ENCODE measurements at places on chromosomes 2 and 18.

DNA sequence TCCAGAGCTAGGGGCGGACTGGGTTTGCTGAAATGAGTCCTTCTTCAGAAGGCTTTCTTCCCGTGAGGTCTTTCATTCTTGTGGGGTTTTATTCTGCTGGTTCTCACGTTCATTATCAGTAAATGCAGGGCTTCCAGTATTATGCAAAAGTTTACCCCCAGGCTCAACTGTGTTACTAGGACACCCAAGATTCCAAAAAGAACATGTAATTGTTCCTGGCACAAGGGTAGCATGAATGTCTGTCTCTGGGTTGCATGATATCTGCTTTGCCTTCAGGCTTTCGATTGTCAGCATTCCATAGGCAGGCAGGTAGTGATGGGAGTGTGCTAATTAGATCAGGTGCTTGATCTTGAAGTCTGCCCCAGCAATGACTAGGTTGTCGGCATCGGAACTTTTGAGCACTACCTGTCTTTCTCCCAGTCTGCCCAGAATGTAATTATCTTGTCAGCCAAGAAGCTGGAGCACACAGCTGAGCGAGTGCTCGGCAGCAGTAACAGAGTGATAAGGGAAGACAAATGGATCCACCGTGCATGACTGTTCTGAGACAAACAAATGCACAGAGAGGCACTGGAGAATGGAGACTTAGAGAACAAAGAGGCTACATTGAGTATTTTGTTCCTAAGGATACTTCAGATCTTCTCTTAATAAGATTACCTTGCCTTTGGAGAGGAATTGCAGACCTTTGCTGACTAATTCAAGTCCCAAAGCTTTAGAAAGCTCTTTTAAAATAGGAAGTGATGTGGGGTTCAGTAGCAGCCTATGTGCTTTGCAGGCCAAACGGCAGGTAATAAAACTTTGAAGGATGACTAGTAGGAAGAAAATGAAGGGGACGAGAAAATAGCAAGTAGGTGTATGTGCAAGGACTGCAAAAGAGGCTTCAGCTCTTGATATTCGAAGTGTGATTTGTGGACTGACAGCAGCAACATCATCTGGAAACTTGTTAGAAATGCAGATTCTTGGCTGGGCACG, 41.9 kb downstream of the ITGB6 start:
- no peak for DNase-seq

DNA sequence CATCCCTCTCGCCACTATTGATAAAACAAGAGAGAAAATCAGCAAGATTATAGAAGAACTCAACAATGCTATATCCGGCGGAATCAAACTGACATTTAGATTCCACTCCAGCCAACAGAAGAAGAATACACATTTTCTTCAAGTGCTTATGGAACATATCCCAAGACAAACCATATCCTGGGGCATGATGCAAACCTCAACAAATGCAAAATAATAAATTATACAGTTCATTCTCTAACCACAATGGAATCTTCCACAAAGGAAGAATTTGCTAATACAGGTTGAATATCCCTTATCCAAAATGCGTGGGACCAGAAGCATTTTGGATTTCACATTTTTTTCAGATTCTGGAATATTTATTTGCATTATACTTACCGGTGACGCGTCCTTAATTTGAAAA, 51.4 kb upstream of the YPEL5 start:
- DNase-seq = no peak

- DNase-seq = no peak
These were observed 148.2 kb upstream of the ITGA4 start for GRCh38 chr2:181308766-181309515.

- no peak for DNase-seq
These were observed 26.6 kb downstream of the CCDC195 start for GRCh38 chr2:224689539-224689938.

GRCh38 chr2:201470821-201471731, 19.5 kb downstream of the STRADB start:
- DNase-seq = no peak

DNA sequence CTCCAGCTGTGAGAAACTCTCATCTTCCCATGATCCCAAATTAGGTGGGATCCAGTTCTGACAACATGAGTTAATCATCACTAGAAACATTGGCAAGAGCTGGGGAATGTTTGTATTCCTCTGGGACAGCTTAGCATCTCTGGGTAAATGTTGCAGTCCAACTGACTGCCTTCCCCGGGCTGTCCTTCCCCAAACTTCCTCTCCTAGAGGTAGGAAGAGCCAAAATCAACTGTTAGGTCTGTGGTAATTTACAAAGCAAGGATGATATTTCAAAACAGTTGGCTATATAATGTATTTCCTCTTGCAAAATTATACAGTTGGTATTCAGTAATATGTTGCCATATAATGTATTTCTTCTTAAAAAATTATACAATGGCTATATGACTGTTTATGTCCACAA, 148.5 kb downstream of the MGAT5 start:
- no peak for DNase-seq

- DNase-seq = no peak
These were observed 306.0 kb upstream of the ACVR2A start for GRCh38 chr2:147538821-147539220.

DNA sequence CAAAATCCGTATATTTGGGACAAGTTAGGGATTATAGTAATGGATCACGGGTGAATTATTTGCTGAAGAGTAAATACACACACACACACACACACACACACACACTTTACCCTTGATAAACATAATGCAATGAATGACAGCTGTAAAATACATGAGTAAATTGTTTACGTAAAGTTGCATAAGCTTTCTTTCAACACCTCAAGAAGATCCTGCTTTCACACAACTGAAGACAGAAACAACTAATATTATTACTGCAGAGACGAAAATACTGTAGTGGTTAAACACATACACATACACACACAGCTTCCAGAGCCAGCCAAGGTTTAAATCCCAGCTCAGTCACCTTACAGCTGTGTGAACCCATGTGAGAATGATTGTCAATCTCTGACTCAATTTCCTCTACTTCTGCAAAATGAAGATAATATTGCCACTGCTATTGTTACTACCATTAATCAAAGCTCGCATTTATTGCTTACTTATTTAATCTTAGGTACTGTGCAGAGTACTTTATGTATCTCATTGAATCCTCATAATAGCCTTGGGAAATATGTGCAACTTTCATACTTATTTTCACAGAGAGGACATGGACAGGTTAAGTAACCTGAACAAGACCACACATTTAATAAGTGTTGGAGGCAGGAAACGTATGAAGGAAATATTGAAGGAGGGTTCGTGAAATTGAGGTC, 50.6 kb upstream of the DOK6 start:
- no peak for DNase-seq

GRCh38 chr2:8847400-8847799, 10.0 kb upstream of the KIDINS220 start:
- DNase-seq = no peak

DNA sequence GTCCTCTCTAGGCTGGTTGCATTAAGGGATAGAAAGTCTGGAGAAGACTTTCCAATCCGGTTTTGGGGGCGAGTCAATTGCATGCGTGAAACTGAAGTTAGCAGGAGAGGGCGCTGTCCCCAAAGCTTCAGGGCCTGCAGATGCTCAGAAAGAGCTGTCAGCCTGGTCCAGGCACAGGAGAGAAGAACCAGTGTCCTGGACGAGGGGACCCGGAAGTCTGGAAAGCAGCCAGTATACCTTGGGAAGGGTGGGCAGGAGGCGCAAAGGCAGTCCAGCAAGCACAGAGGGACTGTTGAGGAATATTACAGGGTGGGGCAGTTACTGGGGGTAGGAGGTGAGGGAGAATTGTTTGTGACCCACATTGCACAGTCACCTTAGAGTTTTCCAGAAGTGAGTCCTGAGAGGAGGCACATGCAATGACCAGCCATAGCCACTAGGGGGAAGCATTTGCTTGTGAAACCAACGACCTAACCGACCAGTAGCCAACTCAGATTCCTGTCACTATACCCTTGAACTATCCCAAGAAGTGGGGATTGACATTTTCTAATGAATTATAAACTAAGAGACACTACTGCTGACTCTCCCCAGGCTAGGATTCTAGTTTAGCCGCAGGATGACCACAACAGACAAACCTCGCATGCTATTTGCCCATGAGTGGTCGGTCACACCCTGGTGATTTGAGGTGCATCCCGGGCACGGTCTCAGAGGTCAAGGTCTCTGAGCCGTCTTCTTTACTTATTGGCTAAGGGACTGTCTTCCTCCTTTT, 172.8 kb downstream of the RDH14 start:
- peak; percentile 44 for DNase-seq

GRCh38 chr2:62304429-62305417, 108.8 kb downstream of the B3GNT2 start:
- peak; percentile 37 for DNase-seq

DNA sequence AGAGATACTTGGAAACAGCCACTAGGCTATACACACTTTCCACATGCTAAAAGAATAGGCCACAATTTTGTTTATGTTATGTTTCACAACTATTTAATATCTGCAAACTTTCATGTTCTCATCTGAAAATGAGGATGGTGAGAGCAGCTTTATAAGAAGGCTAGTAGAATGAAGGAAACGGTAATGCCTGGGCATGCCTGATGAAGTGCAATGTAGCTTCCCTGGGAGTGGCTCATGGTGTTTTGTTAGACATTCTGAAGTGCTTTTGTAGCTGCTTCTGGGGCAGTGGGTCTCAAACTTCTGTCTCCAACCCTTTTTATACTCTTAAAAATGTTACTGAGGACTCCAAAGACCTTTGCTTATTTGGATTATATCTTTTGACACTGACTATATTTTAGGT, 193.3 kb upstream of the VWC2L start:
- no peak for DNase-seq

- DNase-seq = no peak
These were observed 93.1 kb downstream of the MBP start for GRCh38 chr18:77039196-77040130.

DNA sequence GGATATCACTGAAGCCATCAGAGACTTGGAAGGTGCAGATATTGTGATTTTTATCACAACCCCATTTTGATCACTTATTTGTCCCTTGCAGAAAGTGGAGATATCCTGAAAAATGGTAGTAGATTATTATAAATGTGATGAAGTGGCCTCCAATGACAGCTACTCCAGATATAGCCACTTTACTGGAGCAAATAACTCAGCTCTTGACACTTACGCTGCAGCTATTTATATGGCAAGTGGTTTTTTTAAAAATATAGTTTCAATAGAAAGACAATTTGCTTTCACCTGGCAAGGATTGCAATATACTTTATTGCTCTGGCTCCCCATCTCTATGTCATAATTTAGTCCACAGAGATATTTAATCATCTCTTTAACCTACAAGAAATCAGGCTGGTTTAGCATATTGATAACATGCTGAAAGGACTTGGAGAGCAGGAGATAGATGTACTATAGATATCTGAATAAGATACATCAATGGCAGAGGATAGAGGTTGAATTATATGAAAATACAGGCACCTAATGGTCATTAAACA, 182.8 kb upstream of the SKOR2 start:
- no peak for DNase-seq

GRCh38 chr2:149729586-149729985, 142.0 kb upstream of the MMADHC start:
- no peak for DNase-seq

GRCh38 chr2:204150721-204151120, 214.2 kb downstream of the ICOS start:
- no peak for DNase-seq

DNA sequence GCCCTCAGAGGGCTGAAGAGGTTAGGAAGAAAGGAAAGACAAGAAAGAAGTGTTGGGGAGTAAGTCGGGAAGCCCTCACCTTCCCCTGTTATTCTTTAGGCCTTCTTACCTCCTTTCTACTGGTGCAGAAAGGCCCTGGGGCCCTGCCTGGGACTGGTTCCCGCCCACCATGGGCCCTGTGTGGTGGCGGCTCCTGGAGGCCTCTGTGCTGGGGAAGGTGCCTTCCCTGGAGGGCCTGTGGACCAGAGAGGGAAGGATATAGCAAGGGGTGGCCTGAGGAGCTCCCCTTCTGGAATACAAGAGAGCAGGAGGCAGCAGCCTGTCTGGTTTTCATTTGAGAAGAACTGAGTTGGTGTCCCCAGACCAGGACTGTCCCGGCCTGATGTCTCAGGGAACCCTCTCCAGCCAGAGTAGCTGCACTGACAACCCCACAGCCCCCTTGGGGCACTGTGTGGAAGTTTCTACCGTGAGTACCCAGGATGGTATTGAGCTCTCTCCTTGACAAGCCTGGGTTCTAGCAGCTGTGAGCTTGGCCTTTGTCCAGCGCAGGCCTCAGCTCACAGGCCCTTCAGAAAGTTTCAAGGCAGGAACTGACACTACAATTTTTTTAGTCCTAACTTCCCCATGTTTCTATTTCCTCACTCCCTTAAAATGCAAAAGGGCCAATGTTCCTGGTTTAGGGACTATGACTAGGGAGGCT, 47.1 kb downstream of the EFR3B start:
- no peak for DNase-seq

DNA sequence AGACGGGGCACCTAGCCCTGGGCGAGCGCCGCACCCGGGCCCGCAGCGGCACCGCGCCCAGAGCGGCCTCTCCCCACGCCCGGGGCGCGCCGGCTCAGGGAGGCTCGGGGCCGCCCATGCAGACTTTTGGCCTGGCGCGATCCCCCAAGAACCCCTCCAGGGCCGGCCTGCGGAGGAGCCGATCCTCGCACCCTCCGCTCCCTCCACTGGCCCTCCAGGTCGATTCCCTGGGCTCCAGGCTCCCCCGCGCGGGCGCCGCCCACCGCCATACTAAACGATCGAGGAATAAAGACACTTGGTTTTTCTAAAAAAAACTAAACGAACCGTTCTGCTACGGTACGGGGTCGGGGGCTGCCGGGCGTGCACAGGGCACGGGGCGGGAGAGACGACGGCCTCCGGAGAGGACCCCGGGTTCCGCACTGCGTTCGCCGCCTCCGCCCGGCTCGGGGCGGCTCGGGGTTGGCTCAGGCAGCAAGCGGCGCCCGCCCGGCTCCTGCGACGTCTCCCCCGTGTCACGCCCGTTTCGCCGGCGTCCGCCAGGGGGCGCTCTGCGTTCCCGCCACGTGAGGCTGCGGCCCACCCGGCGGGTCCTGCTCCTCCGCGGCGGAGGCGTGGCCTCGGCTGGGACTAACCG, 365 bp upstream of the KHK start:
- peak; percentile 98 for DNase-seq

DNA sequence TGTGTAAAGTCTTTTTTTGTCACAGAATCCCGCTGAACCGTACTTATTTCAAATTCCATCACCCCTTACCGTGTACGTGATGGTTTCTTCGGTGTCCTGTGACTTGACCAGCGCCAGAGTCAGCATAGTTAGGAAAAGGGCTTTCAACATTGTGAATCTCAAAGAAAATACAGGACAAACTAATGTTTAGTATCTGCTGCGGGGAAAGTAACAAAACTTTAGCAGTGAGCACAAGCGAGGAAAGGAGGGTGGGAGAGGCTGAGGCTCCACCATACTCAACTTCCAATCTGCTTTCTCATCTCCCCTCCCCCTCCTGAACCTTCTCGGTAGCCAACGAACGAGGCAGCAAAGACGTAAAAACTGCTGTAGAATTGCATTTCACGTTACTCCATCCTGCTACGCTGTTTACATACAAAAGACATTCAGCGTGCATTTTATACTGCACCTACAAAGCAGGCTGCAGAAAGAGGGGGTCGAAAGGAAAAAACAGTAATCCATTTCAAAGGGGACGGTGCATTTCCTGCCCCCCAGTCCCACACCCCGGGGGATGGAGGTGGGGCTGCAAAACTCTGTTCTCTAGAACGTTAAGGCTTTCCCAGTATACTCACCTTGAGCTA, 1.2 kb downstream of the EFEMP1 start:
- DNase-seq = no peak

GRCh38 chr18:56984731-56985130, 162.2 kb upstream of the BOD1L2 start:
- no peak for DNase-seq

- DNase-seq = no peak
These were observed 4.7 kb upstream of the ORC2 start for GRCh38 chr2:200968162-200968561.
